Osteoblast (primary cell): ENCODE measurements at places on chromosomes 5 and 9. TPM values are rescaled to one million over a fixed set of nuclear protein-coding genes. Genes with fewer than 3 reads are reported as not detected.

TLX3 gene
- total RNA-seq: not detected in 2 replicates

SLC1A1 gene
- total RNA-seq: 20.0 and 25.7 TPM in 2 replicates

PRLR gene
- total RNA-seq: under 0.01 TPM in 1 of 2 replicates, not detected in the other

CDH6 gene
- 9.4 and 16.3 TPM in 2 replicates for total RNA-seq

ANKH gene
- total RNA-seq: 125 and 130 TPM in 2 replicates

ADAMTS16 gene
- total RNA-seq: 1.4 and 1.5 TPM in 2 replicates

SARDH gene
- total RNA-seq: 5.4 and 10.9 TPM in 2 replicates

DNA sequence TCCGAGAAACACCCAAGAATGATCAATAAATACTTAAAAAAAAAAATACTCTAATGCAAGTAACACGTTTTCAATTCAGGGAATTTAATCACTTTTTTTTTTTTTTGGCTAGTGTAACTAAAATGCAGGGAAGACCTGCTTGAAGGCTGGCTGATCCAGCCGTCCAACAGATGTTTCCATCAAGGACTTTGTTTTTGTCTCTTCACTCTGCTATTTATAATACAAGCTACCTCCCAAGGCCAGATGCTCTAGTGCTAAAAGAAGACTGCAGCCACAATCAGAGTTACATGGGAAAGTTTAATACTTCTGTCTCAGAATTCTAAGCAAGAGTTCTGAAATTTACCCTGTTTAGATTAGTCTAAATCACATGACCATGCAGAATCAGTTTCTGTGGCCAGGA lies 14.5 kb downstream of the TBCA start:
- no peak for DNase-seq

DNA sequence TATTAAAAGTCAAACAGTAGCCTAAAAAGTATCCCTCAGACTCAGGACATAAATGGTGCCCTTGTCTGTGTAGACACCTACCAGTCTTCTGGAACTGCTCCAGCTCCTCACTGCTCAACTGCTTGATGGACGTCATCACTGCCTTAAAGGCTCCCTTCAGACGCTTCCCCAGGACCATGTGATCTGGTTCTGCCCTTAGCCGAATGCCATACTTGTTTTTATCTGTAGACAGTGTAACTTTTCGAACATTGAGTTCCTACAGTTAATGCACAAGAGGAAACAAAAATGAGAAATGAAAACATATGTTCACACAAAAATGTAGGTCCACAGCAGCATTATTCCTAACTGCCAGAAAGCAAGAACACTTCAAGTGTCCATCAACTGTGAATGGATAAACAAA lies 46.2 kb downstream of the IARS1 start:
- DNase-seq: no peak

DNA sequence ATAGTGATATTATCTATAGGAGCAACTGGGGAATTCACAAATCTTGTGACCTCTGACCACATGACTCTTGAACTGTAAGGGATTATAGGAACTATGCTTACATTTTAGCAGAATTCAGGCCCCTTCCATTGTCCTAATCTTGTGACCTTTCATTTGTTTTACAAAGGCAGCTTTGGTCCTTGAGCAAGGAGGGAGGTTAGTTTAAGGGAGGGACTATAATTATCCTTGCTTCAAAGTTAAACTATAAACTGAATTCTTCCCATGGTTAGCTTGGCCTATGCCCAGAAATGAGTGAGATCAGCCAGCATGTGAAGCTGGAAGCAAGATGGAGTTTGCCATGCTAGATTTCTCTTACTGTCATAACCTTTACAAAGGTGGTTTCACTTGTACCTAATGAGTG lies 51.2 kb downstream of the TARS1 start:
- DNase-seq: no peak

DNA sequence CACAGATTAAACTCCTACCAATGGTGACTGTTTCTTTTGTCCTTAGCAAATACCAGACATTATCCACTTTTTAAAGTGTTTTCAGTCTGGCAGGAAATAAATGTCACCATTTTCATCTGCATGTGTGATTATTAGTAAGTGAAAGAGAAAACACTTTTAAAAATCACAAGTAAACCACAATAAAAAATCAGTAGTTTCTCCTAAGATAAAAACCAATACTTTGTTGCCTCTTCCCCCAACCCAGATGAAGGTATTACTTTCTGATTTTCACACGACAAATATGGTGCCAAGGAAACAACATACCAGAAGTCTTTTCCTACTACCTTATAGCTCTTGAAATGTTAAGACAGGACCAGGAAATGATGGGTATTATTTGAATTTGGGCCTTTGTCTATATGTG lies 11.5 kb upstream of the MAP3K1 start:
- DNase-seq: no peak

DNA sequence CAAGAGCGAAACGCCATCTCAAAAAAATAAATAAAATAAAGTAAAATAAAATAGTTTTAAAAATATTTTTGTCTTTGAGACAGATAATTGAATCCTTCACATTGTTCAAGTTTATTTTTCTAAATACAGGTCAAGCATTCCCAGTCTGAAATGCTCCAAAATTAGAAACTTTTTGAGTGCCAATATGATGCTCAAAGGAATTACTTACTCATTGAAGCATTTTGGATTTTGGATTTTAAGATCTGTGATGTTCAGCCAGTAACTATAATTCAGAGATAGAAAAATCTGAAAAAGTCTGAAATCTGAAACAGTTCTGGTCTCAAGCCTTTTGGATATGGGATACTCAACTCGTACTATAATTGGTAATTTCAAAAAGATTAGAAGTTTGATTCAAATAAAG lies 39.8 kb downstream of the RBM27 start:
- no peak for DNase-seq

- DNase-seq: peak; percentile 82
These were observed 61.9 kb downstream of the SNX24 start for GRCh38 chr5:122907276-122907675.

- DNase-seq: no peak
These were observed 2278.0 kb upstream of the WWC1 start for GRCh38 chr5:166013415-166013814.

- no peak for DNase-seq
These were observed 214.4 kb downstream of the MCTP1 start for GRCh38 chr5:95070453-95070852.

DNA sequence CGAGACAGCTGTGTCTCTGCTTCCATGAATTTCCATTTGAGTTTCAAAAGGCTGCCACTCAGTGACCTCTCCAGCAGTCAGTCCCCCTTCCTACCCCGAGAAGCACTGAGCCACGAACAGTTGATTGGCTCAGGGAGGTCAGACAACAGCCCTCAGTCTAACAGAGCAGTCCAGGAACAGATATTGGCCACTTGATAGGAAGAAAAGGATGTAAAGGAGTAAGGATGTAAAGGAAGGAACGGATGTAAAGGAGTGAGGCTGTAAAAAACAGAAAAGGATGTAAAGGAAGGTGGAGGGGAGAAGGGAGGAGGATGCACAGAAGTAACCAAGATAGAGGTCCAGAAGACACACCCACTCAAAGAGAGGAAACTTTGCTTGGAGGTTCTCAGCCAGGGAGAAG lies 3.2 kb upstream of the NR4A3 start:
- no peak for DNase-seq

- no peak for DNase-seq
These were observed 46.6 kb downstream of the COL15A1 start for GRCh38 chr9:98990181-98990870.

GRCh38 chr5:124887223-124887622 lies 140.8 kb upstream of the ZNF608 start:
- DNase-seq: peak; percentile 62

DNA sequence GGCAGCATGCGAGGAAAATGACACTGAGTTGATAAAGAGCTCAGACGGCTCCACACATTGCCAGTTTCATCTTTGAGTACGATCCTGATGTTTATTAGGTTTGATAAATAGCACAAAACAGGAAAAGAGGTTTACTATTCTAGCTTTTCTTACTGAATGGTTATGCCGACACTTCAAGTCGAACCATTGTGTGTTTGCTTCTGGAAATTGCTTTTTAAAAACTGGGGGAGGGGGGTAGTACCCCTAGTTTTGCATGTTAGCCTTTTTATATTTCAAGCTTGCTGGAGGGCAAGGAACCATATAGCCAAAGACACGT lies 5.2 kb downstream of the PTCH1 start:
- no peak for DNase-seq

DNA sequence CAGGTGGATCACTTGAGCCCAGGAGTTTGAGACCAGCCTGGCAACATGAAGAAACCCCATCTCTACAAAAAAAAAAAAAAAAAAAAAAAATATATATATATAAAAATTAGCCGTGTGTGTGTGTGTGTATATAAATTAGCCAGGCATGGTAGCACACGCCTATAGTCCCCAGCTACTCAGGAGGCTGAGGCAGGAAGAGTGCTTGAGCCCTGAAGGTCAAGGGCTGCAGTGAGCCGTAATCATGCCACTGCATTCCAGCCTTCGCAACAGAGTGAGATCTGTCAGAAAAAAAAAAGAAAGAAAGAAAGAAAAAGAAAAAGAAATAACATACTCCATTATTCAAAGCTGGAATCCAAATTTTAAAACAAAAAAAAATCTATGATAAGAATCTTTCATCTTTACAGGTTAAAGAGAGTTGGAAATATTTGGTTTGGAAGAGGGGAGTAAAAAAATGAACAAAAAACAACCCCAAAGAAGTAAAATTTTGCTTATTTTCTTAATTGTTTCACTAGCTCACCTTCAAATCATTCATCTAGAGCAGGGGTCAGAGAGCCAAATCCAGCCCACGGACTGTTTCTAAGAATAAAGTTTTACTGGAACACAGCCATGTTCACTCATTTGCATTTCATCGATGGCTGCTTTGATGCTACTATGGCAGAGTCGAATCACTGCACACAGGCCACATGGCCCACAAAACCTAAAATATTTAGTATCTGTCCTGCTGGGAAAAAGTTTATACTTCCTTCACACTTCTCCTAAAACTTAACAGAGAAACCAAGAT lies 109.9 kb downstream of the DROSHA start:
- no peak for DNase-seq

- no peak for DNase-seq
These were observed 1413.1 kb upstream of the CDH6 start for GRCh38 chr5:29780401-29780800.

DNA sequence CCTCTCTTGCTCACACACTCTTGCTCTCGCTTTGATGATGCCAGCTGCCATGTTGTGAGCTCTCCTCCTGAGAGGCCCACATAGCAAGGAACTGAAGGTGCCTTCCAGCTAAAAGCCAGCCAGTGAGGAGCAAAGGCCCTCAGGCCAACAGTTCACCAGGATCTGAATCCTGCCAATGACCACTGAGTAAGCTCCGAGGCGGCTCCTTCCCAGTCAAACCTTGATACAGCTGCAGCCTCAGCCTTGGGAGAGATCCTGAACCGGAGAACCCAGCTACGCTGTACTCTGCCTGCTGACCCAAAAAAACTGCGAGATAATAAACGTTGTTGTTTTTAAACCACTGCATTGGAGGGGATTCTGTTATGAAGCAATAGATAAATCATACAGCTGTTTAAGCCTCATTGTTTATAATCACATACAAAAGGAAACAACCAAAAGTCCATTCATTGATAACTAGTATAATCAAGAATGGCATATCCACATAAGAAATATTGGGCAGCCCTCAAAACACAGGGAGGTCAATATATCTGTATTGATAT lies 49.0 kb upstream of the IFNK start:
- DNase-seq: no peak

DNA sequence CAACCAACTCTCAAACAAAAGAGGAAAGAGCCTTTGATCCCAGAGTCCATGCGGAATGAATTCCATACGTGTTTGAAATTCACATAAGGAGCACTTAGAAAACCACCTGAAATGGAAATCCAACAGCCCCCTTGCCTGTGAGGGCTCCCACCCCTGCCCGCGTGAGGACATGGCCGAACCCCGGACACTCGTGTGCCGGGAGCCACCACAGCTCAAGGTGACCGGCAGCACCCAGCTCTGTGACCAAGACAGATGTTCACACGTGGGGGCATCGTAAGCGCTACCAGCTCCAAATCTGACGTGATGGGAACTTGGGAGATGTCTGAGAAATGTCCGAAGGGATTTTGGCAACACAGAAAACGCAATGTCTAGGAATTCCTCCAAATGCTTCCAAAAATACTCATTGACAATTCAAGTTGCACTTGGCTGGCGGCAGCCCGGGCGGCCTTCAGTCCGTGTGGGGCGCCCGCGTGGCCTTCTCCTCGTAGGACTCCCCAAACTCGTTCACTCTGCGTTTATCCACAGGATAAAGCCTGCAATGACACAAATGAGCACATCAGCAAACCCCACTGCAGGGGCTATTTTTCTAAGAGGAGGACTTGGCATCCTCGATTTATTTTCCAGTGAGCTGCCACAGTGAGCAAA lies 23.2 kb upstream of the TERT start:
- DNase-seq: peak; percentile 39

DNA sequence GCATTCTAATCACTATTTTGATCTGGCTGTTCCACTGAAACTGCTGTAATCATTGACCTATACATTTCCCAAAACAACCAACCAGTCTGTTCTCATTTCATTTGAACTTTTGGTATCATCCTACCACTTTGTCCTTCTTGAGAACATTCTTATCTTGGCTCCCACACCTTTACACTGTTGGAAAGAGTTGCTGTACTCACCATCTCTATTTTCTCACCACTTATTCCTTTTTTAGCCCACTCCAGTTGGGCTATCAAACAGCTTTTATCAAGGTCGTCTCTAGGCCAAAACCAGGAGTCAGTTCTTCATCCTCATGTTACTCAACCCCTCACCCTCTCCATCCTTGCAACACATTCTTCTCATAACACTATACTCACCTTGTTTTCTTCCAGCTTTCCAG lies 170.1 kb downstream of the KDM4C start:
- DNase-seq: no peak

GRCh38 chr5:127041571-127041970 lies 11.2 kb upstream of the MARCHF3 start:
- DNase-seq: peak; percentile 73

- DNase-seq: no peak
These were observed at the start of gene TRPM3 for GRCh38 chr9:71121275-71122021. Gene TRPM3 (minus strand): TSS chr9:71121621. CDS start chr9:71121354, 267 bp downstream.

- peak; percentile 41 for DNase-seq
These were observed 22.8 kb upstream of the NDST1 start for GRCh38 chr5:150484964-150485692.

- no peak for DNase-seq
These were observed 50.1 kb upstream of the MACIR start for GRCh38 chr5:103208460-103208859.

DNA sequence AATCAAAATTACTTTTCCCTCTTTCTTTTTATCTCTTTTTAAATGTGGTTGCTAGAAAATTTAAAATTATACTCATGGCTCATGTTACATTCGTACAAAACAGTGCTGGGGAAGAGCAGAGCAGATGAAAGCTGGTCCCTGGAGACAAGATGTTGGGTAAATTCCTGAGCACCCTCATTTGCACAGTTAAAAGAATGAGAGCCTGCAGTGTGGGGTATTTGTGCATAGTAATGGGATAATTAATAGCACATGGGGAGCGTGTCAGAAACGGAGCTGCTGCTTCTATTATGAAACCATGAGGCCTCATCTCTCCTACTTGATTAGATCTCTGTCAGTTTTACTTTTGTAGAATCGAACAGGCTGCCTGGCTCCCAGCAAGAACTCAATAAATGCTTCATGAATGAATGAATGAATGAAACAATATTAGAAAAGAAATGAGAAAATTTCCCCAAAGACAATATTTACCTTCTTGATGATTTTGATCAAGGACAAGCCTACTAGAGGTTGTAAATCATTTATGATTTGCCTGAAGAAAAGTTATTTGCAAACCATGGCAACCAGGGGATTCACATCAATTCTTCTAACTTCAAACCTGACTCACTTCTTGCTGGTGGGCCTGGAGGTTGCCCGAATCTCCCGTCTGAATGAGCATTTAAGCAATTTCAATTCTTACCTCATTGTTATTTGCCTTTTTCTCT lies 177.2 kb upstream of the TUT7 start:
- DNase-seq: no peak
